Mucosa of gallbladder (tissue), 1 donor: ENCODE measurements at places on chromosomes 2 and 18.

- no peak for DNase-seq
Observed at GRCh38 chr2:180571559-180571958, 408.8 kb upstream of the UBE2E3 start.

- DNase-seq = peak; percentile 16
Observed at GRCh38 chr2:219701847-219702634, 74.6 kb downstream of the SLC4A3 start.

DNA sequence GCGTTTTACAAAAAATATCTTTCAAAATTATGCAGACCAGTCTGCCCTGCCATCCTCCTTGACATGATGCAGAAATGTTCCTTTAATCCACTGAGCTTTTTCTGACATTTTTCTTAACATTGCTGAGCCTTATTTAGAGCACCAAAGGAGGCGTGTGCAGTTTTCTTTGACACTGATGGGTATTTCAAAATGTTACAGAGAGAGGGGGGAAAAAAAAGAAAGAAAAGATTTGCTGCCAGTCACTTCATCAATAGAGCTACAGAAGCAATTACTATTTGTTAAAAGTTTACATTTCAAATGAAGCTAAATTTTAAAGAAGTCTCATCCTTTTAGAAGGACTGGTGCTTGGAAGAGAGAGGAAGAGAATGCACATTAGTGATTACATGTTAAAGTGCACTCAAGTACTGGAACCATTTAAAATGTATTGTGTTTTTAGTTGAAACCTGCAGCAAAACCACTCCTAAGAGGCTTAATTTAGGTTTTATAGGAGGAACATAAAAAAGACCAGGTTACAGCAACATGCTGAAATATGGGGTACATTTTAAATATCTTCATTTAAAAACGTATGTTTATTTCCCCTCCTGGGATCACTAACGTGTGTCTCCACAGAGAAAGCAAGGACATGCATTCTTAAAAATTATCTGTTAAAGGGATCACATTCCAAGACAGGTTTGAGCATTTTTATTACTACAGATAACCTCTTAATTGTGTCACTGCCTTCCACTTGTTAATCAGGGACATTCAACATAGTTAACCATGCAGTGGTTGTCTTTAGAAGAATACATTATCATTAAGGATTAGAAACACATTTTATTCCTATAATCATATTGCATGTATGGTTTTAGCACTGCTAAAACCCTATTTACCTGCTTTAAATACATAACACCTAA, 258.4 kb downstream of the MEIS1 start:
- no peak for DNase-seq

DNA sequence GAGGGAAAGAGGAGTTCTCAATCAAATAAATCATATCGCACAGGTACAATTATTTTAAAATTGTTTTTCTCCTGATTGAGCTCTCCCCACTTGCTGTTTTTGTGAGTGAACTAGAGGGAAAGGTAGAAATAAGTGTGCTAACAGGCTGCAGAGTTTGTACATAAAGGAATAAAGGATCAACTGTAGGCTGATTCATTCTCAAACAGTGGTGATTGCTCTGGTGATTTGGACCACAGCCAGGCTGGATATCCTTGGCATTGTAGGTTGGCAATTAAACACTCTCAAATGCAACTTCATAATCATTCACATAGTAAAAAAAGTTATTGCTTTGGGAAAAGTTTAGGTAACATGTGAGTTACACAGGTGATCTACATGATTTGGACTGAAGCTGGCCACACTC, 29.8 kb downstream of the LRP1B start:
- no peak for DNase-seq

DNA sequence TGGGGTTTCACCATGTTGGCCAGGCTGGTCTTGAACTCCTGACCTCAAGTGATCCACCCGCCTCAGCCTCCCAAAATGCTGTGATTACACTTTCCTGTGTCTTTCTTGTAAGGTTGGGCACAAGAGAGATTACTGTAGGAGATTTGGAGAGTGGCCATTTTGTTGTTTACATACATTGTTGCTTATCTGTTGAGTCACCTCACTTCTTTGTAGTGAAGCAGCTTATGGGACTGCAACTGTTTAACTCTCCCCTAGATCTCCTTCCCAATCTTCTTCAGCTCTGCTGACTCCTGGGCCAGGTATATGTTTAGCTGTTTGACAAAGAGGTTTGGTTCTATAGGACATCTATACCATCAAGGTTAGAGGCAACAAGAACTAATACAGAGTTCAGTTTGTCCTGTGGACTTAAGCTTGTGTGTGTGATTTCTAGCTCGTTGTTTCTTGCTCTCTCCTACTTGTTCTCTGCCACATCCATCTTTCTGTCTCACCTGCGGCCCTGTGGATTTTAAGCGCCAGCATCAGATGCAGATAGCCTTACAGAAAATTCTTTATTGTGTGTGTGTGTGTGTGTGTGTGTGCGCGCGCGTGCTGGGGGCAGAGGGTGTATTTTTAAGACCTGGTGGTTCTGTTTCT, 95.4 kb downstream of the HAUS1 start:
- DNase-seq = no peak

- no peak for DNase-seq
Observed at GRCh38 chr18:36724169-36724568, 104.6 kb downstream of the TPGS2 start.

- no peak for DNase-seq
Observed at GRCh38 chr2:168525716-168526446, 69.8 kb downstream of the CERS6 start.
